Activated T-cell treated with anti-CD3 and anti-CD28 coated beads, Interleukin-2, amount 50 U/mL, for 48 hours (primary cell): ENCODE measurements at places on chromosomes 2 and 18.
A peak's percentile ranks its signal among the peaks of the same experiment; 100 is the strongest.

DNA sequence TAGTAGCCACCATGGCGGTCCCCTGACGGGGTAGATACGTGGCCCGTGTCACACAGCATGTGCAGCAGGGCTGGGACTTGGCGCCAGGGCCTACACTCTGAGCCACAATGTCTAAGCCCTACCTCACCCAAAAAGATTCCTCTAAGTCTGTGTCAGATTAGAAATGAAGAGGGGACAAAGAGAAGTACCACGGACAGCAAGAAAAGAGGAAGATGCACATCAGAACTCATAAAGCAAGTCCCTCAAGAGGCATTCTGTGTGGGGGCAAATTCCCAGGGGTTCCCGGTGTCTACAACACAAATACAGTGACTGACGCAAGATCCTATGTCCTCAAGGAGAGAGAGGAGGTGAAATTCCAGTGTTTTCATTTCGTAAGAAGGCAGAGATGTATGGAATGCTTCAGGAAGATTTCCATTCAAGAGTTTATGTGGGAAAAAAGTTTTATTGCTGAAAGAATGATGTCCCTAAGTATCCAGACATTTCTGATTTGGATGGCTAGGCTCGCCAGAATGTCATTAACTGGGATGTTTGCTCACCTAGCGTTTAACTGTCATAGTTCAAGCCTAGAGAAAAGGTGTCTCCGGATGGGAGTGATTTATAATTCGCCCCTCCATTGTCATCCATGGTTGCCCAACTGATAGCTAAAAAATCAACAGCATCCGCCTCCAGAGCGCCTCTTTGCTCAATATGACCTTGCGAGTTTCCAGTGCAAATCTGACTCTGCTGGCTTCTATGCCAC, 75.6 kb upstream of the CHMP1B start:
- DNase-seq: no peak

- DNase-seq: no peak
Measured at GRCh38 chr18:23824669-23825068, 135.4 kb downstream of the LAMA3 start.

DNA sequence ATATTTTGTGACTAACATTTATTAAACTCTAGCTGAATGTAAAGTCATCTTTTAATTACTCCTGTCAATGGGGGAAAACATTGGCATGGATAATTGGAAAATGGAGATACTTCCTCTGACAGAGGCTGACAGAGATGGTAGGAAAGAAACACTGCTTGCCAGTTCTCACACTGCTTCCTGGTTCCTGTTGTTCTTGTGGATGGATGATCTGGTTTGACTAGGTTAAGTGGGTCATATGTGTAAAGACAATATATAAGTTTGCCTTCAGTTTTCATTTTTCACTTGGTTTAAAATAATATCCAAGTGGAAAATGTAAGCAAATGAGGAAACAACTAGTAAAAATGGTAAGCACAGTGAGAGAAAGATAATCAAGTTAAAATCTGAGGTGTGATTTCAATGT, 188.8 kb upstream of the CWC22 start:
- DNase-seq: no peak

- no peak for DNase-seq
Measured at GRCh38 chr2:172398440-172398839, 28.9 kb upstream of the ITGA6 start.

- no peak for DNase-seq
Measured at GRCh38 chr2:235030126-235030525, 78.3 kb downstream of the SH3BP4 start.

GRCh38 chr2:175207741-175208438, 26.4 kb upstream of the ATP5MC3 start:
- DNase-seq: no peak

- DNase-seq: no peak
Measured at GRCh38 chr2:143262389-143262788, 133.2 kb downstream of the ARHGAP15 start.

- no peak for DNase-seq
Measured at GRCh38 chr2:115880558-115880957, 1438.1 kb downstream of the DPP10 start.

- DNase-seq: peak; percentile 11
Measured at GRCh38 chr2:239459606-239460005, 58.8 kb upstream of the HDAC4 start.

DNA sequence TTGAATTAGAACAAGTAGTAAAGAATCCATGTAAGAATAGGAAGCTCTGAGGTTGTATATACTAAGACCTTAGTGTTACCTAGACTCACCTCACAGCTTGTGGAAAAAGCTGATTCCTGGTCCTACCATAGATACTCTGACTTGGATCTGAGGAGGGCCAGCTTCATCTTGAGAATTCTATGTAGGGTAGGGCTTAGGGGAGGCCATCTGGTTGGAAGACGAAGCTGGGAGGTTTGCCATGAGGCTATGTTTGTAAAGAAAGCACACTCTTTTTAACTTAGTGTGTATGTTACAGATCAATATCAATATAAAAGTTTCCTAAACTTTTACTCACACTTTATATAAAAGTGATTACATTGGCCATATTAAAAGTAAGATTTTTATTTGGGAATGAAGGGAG, 77.1 kb upstream of the GALNT5 start:
- DNase-seq: no peak

DNA sequence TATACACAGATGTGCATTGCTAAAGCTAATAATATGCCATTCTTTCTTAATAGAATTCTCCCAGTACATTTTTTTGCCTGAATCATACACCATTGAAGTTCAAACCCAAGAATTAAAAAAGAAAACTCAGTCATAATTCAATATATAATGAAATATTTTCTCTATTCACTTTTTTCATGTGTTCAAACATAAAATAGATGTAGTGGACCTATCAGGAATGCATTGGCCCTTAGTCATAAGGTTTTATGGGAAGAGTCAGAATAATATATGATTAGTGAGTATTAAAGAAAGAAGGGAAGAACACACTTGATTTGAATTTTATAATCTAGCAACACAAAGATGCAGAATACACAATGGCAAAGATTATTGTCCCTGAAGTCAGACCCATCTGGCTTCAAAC, 297.0 kb upstream of the COL3A1 start:
- no peak for DNase-seq

DNA sequence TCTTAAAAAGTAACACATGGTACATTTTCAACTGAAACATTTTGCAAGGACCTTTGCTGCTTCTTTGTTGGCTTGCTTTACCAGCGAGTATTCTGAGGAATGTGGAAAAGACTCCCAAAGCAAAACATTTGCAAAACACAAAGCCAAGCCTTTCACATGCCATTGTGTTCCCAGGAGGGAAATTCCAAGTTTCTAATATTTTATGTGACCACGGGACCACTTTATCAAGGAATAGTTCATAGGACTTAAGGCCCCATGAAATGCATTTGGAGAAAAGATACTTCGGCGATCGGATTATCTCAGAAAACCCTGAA, 26.2 kb downstream of the CYP27C1 start:
- DNase-seq: no peak

DNA sequence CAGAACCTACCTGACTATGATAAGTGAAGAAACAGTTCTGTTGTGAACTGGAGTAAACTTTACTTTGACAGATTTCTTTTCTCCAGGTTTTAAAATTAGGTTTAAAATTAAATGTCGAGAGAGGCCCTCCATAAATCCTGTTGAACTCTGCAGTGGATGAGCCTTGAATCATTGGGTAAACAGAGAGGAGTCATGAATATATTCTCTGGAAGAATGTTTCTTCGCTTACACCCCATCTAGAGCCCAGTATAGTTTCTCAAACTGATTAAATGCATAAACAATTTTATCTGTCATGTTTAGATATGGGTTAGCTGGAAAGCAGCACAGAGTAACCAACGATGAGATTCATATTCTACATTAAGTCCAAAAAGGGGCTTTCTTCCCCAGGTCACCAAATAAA, 84.0 kb downstream of the ZAP70 start:
- DNase-seq: no peak

DNA sequence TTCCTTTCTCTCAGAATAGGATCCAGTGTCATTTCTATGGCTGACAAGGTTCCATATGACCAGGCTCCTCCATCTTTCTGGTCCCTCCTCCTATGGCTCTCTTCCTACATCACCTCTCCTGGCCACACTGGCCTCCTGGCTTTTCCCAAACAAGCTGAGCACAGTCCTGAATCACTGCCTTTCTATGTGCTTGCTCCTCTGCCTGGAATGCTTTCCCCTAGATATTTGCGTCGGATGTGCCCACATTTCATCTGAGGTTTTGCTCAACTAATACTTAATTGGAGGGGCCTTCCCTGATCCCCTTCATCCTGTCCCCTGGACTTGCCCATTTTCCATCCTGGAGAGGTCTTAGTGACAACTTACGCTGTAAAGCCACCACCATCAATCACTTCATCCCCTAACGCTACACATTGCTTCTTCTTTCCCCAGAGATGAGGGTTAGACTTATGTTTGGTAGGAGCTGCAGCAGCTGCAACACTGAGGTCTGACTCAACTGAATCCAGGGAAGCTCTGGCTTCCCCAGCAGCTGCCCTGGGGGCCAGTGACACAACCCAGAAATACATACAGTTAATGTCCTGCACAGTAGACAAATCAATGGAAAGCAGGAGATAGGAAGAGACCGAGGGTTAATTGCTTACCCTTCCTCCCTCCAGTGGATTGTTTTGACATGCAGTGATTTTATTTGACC, 42.9 kb downstream of the QPCT start:
- DNase-seq: no peak

DNA sequence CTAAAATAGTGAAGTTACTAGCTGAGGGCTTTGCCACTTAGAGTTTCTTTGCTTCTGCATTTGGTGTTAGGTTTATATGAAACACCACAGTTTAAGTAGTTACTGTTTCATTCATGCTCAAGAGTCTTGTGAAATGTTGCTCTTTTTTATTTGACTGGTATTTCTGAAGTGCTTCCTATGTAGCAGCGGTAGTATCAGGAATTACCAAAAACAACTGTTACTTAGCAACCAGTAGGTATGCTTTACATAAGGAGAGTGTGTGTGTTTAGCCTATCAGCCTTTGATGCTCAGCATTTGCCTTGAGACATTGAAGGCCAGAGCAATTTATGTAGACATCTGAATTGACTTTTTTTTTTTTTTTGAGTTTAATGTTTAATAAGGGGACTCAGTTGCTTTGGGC, 3.6 kb downstream of the DIS3L2 start:
- no peak for DNase-seq

DNA sequence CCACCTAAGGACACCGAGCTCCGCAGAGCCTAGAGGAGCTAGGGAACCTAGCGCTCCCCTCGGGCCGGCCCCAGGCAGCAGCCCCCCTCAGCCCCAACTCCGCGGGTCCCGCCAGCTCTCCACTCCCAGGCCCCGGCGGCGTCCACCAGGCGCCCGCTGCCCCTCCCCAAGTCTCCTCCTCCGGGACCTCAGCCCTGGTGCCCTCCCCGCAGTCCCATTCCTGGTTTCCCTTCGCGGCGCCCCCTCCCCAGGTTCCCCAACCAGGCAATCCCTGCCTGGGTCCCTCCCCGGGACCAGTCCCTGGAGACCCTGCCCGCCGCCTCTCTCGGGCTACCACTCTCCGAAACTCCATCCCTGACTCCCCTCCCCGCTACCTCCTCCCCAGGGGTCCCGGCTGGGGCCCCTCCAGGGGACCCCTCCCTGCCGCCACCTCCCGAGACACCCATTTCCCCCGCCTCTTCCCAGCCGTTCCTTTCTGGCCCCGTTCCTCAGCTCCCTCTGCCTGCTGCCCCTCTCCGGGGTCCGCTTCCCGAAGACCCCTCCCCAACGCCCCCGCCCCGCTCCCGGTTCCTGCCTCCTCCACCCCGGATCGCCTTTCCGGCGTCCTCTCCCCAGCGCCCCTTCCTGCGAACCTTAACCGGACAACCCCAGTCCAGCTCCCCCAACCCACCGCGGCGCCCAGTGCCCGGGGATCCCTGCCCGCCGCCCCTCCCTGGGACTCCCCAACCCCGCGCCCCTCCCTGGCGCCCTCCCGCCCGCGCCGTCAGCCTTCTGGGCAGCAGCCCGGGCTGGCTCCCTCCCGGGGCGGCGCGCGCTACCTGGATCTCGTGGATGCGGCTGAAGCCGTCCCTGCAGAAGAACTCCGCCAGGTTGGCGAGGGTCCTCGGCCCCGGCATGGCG, 678 bp downstream of the CYP27C1 start:
- peak; percentile 35 for DNase-seq

DNA sequence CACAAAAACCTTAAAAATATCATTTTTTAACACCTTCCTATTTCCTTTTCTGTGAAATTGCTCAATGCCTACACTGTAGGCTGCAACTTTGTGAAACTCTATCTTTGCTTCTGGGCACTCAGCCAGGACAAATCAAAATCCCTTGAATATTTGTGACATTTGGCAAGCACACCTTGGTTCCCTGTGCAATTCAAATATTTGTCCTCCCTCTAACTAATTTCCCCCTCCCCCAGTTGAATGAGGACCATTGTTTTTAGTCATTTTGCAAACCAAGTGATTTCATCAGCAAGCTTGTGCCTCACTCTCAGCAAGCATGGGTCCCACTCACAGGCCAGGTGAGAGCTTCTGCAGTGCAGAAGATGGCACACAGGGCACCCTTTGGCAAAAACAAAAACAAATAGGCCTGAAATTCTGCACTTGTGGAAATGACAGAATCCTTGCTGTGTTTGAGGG, 541.5 kb downstream of the CNTNAP5 start:
- DNase-seq: no peak

DNA sequence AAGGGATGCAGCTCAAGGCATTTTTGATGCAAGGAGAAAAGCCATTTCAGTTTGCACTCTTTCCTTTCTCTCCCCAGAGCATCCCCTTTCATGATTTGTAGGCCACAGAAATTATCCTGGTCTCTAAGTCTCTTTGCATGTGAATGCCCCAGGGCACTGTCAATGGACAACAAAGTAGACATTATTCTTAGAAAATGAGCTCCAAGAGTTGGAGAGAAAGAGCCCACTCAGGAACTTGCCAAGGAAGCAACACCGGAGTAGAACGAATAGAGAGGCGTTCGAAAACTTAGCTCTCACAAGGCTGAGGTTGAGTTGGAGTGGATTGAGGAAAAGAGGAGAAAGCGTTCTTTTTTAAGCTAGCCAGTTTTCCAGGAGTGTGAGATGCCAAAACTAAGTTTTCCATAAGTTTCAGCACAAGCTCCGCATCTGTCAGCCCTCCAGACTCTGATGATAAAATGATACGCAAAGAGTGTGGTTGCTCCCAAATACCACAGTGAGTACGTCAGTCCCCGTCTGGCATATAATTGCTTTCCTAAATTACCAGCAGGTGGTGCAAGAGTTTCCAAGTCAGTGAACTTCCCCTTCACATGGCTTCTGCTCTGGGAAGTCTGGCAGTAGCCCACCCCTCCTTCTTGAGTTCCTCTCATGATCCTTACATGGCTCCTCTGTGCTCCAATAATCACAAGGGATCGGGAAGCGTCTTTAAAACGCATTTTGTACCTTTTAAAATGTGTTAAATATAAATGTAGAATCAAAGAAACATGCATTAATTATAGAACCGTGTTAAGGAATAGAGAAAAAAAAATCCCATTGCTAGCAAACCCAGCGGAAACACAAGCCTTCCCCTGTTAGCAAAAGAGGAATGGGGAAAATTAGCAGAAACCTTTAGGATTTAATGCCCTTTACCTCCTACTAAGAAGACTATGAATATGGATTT, 1060.6 kb upstream of the FANCL start:
- DNase-seq: no peak

DNA sequence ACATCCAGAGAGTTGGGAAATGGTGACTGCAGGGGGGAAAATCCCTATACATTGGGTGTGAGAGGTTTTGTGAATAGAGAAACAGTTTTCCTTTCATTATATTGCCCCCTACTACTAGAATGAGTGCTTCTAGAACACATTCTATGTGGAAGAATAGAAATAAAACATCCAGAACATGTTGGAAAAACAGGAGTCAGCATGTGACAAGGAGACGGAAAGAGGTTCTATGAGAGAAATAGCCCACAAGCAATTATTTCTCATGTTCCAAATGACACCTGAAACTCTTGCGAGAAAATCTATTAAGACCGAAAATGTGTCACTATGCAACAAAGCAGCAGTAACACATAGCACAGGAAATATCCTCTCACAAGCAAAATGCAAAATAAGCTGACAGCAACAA, 202.7 kb upstream of the SPOPL start:
- DNase-seq: no peak
